ENCODE measurements at places on chromosomes 16 and 17.
A peak's percentile ranks its signal among the peaks of the same experiment; 100 is the strongest.

- DNase-seq, result peak; percentile 64
Measured at GRCh38 chr16:22206842-22207714, 1.0 kb downstream of the EEF2K start.

DNA sequence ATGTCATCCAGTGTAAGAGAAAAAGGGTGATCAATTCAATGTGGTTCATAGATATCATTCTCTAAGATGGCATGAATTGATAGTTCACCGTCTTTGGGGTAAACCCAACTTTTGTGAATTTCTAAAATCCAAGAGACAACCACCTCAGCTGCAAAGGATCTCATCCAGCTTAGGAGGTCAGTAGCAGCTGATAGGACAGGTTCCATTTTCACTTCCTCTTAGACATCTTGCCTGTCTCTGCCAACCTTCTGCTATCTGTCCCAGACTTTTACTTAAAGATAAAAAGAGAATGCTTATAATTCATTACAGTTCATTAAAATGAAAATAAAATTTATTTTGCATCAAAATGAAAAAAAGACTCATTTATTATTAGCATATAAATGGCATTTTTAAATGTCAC, 468.2 kb downstream of the XYLT1 start:
- DNase-seq, result no peak

- DNase-seq, result peak; percentile 85
Measured at GRCh38 chr16:2003827-2004641, 5.6 kb downstream of the ZNF598 start.

DNA sequence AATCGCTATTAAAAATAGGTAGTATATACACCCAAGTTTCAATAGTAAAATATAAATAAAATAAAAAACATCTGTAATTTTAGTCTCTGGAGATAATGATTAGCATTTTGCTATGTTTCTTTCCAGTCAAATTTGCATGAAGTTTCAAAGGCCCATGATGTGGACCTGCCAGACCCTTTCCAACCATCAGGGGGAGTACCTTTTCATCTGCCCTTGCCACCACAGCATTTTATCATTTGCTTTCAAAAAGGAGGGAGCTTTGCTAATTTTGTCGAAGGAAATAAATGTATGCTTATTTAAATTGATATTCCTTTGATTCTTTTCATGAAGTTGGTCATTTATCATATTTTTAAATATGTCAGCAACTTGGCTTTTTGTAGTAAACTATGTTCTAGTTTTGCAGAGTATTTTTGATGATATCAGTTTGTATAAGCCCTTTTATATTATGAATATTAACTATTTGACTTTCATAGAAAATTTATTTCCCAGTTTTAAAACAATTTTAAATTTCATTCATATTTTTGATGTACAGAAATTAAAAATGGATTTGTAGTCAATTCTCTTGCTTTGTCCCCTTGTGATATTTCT, 115.2 kb upstream of the NETO2 start:
- peak; percentile 47 for DNase-seq

DNA sequence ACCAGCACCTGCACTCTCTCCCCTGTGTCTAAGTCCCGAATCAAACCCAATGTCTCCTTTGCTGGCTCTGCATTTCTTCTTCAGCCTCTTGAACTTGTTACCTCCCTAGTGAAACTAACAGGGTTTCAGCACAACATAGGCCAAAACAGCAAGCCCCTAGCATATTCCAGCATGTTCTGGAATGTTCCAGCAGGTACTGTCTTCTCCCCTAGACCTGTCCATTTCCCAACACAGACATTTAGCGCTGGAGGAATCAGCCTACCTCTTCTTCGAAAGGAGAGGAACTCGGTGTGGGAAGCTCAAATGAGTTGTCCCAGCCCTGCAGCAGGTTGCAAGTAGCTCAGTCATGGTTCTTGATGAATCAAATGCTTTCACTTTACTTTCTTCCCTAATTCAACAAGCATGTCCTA, 47.1 kb downstream of the LITAF start:
- no peak for DNase-seq

GRCh38 chr16:28863929-28864793, 518 bp downstream of the SH2B1 start:
- DNase-seq, result no peak

DNA sequence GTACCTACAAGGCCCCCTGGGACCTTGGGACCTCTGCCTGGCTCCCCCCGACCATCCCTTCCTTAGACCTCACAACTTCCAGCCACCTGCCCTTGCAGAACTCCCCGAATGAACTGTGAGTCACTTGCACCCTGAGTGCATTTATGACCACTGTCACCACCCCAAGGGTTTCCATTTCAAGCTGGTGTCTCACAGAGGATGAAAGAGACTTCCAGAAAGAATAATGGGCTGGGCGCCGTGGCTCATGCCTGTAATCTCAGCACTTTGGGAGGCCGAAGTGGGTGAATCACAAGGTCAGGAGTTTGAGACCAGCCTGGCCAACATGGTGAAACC, 124.5 kb upstream of the CIBAR2 start:
- DNase-seq, result no peak

- no peak for DNase-seq
Measured at GRCh38 chr16:56354746-56355145, 70.6 kb downstream of the AMFR start.

GRCh38 chr17:7218758-7219157, 878 bp downstream of the DLG4 start:
- no peak for DNase-seq

GRCh38 chr16:80974649-80975376, 31.9 kb downstream of the CMC2 start:
- DNase-seq, result peak; percentile 8

DNA sequence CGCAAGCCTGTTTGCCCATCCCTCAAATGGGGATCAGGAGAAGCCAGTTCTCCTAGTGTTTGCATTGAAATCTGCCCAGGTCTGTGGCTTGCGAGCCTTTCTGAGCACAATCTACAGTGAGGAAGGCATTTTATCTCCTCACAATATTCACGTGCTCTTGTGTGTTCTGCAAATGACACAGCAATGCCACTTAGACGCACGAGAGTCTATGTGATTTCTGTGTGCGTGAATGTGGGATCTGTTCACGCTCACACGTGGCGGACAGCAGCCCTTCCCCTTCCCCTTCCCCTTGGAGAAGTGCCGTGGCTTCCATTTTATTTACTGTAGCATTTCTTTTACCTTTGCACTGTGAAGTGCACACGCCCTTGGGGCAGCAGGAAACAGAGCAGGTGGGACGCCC, 17.7 kb upstream of the CBFA2T3 start:
- DNase-seq, result no peak

DNA sequence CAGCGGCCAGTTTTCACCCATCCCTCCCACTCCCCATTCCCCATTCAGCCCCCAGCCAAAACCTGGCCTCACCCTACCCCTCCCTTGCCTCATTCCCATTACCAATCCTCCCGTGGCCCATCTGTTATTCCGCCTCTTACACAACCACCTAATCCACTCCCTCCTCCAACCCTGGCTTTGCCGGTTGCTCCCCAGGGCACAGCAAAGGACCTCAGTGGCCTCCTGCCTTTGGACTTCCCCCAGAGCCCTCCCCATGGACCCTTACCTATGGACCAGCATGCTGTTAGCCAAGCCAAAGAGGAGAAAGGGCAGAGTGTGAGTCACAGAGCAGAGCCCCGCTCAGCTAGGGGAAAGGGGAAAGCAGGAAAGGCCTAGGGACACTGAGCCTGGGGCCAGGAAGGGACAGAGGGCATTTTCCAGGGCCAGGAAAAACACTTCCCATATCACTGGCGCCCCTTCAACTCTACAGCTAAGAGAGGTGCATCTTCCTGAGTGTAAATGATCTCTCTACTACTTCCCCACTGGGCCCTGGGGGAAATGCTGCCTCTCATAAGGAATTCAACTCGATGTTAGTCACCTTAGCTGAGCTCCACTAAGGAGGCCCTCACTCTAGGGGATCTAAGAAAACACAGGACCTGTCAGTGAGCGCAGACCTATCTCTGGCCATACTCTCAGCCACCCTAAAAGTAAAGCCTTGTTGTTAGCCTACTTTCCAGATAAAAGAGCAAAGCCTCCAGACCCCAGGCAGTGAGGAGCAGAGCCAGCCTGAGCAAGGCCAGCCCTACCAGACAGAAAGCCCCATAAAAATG, 10.6 kb downstream of the PEMT start:
- no peak for DNase-seq

- no peak for DNase-seq
Measured at GRCh38 chr17:57550668-57551315, 194.3 kb downstream of the CCDC182 start.

DNA sequence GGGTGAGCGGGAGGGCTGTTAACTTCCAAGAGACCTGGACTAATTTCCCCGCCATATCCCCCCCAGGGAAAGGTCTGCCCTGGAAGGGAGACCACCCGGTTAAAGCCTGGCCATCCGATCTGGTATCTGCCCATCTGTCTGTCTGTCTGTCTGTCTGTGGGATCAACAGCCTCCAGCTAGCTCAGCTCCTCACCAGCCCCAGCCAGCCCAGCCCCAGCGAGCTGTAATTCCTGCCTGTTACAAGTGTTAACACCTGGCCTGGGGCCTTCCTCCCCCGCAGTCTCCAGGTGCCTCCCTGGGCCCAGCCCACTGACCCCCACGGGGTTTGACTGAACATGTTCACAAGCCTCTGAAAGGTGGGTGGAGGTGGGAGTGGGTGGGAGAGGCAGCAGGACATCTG, 4.0 kb downstream of the WNT3 start:
- DNase-seq, result no peak

- DNase-seq, result no peak
Measured at GRCh38 chr16:364595-365491, 5.5 kb downstream of the MRPL28 start.

DNA sequence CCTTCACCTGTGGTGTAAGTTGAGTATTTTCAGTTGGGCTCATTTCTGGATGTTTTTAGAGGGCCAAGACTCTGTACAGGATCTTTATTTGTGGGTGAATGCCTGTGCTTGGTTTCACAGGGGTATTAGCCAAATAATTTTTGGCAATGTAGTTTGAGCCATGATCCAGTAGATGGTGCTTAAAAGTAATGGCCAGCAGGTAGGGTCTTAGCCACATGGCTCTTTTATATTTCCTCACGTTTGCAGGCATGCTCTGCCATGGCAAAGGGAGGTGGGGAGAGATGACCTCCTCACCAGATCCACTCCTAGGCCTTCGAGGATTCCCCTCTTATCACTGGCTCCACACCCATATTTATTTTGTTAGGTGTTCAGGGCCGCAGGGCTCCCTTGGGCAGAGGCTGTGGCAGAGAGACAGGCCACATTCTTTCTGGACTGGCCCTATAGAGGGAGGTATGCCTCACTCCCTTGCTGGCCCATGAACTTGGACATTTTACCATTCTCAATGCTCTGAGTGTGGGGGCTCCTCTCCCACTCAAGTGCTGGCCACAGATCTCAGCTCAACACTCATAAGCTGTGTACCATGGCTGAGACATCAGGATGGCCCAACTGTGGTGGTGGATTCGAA, 417.1 kb downstream of the XYLT1 start:
- no peak for DNase-seq

DNA sequence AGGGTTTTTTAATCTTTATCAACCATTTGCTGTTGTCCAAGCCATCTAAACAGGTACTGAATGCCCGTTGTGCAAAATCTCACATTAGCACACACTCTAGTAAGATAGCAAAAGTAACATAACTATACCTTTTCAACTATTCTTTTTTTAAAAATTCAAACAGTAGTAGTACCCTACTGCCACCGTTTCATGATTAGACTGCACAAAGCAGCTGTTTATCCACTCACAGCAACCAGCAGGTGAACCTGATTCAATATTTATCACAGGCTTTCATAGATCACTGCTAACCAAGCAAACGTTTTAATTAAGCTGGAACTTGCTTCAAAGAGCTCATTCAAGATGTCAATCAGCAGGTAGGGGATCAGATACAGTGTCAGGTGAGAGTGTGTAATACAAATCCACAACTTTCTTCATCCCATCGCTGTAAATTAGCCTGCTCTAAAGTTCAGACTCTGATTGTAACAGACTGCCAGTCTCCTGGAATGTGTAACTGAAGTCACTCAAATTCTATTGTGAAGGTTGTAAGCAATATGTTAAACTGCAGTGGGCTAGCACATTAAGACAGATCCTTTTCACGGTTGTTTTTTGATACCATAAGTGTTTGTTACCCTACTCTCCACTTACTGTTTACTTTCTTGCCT, 47.3 kb downstream of the BRIP1 start:
- no peak for DNase-seq

DNA sequence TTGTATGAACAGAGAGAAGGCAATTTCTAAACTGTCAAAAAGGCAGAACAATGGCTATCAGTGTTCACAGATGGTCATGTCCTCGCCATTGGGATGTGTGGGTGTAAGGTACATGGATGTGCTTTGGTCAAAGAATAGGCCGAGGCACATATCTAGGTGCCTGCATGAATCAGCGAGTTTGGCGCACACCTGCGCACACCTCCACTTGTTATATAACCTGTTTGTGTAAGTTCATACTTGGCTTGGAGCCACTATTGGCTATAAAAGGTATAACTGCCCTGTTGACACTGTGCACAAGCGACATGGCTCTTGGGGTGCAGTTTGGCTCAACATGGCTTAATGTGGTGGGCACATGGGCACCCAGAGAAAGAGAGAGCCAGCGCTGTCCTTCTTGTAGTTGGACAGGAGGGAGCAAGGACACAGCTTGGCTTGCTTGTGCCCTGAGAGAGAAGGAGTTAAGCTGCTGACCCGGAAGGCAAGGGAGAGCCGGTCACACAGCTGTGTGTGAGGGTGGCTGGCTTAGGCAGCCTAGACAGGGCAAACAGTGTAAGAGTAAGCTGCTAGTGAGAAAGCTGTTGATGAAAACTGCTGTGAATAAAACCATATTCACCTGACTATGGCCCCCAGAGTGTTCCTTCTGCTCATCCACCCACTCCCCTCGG, 499.1 kb downstream of the KCNJ2 start:
- DNase-seq, result no peak

DNA sequence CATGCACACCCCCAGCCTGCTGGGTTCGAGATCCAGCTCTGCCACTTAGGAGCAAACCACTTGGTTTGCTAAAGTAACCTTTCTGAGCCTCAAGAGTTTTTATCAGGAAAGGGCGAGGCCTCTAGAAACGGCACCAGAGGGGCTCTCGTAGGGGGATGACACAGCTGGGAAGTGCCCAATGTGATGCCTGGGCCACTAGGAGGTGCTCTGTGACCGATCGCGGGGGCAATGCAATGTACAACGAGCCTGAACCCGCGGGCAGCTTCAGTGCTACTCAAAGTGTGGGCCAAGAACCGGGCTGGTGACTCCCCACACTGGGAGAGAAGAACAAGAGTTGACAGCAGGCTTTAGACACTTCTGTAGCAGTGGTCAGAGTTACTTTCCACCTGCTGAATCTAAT, 9.4 kb downstream of the C16orf89 start:
- peak; percentile 16 for DNase-seq

- no peak for DNase-seq
Measured at GRCh38 chr16:2460391-2460713, 443 bp downstream of the TEDC2 start.

GRCh38 chr16:75193730-75194444, 13.1 kb downstream of the CTRB2 start:
- no peak for DNase-seq

- no peak for DNase-seq
Measured at GRCh38 chr16:74679983-74680382, 13.3 kb upstream of the RFWD3 start.

GRCh38 chr17:78112518-78113471, 15.8 kb downstream of the TMC6 start:
- peak; percentile 74 for DNase-seq
